ENCODE measurements at places on chromosomes 11 and 22.

DNA sequence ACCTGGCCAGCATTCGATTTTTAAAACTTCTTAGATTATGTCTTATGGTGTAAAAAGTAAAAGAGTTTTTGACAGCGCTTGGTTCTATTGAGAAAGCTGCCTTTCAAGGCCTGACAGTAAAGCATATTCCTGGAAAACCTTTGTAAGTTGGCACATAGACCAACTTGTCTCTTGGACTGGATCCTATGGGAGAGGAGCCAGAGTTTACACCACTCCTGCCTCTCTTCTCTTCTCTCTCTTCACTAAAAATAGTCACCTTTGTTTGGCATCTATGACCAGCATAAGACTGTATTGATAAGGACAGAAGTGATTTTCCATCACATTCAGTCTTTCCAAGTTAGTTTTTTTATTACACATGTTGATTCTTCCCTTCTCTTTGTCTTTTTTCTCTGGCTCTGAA, 33.7 kb downstream of the CSRP3 start:
- no peak for DNase-seq

DNA sequence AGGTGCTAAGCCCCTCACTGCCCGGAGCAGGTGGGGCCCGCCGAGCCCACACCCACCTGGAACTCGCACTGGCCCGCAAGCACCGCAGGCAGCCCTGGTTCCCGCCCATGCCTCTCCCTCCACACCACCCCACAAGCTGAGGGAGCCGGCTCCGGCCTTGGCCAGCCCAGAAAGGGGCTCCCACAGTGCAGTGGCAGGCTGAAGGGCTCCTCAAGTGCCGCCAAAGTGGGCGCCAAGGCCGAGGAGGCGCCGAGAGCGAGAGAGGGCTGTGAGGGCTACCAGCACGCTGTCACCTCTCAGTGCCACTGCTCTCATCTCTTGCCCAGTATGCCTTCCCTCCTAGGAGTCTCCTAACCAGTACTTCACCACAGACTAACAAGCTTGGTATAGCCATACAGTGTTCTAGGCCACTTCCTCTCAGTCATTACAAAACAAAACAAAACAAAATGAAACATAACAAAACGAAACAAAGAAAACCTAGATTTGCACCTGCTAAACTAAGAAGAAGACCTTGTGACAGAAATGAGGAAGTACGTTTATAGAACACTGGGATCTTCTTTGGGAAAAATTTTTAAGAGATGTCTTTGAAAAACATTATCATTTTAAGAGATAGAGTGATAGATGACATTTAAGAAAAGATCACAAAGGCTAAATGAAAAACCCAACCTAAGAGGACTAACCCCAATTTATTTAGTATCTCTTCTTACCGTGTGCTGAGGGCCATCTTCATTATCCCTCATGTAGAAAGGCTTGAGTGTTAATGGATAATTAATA, 47.7 kb upstream of the GAB2 start:
- peak; percentile 4 for DNase-seq

DNA sequence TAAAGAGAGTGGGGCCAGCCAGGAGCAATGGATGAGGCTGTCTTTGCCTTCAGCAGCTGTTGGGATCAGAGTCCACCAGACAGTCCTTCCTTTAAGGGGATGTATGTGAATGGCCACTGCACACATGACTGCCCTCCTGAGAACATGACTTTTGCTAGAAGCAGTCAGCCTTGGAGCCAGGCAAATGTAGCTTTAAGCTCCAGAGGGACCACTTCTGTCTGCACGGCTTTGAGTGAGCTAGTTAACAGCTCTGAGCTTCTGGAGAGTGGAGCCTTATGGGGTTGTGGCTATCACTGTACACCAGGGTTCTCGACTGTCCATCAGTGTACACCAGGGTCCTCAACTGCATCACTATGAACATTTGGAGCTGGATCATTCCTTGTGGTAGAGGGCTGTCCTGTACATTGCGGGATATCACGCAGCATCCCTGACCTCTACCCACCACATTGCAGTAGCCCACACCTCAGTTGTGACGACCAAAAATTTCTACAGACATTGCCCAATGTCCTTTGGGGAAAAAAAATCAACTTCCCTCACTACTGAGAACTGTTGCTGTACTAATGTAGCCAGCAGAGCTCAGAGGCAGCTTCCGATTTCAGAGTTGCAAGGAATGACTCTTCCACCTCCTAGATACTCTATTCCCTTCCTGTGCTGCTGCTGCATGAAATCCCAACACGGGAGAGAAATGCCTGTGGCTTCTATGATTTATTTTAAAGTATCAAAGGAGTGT, 169.4 kb downstream of the MYO18B start:
- no peak for DNase-seq

GRCh38 chr22:40721266-40721665, 42.0 kb downstream of the MCHR1 start:
- DNase-seq: no peak

Measured in stimulated activated CD8-positive, alpha-beta memory T cell treated with anti-CD3 and anti-CD28 coated beads, Interleukin-4, amount 100 ng/mL, for 1 hour (primary cell).